ENCODE measurements at places on chromosomes 4 and X.

GRCh38 chr4:112142182-112142581, 3.1 kb upstream of the FAM241A start:
- no peak for DNase-seq

DNA sequence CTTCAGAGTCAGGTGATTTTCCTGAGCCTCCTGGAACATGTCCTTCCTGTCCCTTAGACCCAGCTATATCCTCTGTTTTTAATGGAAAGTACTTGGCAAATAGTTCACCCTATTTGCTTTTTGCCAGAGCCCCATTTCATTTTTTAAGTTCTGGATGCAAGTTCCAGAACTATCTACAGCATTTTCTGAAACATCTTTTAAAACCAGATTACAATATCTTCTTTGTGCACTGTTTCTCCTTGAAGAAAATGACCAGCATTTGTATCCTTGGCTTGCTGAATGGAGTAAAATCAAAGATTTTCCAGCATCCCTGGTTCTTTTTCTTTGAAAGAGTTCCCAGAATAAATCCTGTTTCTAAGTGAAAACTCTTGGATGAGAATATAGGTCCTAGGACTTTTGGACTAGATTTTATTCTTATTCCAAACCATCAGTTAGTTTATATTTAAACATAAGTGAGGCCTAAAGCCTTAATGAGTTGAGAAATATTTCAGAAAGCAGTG, 224.3 kb downstream of the ANK2 start:
- DNase-seq = no peak

DNA sequence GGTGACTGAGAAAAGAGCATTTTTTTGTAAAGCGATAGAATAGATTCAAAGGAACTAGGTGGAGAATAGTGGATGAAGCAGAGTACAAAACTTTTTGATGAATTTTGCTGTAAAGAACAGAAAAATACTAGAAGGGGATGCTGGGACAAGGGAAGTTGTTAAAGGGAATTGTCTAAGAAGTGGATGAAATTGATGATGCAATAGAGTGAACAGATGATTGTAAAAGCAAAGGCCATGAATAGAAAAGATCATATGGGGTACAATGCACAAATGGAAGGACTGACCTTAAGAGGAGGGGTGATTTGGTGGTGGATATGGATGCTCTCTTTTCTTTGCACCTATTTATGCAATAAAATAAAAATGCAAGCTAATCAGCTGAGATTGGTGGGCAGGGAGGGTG, 262.7 kb upstream of the MAD2L1 start:
- no peak for DNase-seq

DNA sequence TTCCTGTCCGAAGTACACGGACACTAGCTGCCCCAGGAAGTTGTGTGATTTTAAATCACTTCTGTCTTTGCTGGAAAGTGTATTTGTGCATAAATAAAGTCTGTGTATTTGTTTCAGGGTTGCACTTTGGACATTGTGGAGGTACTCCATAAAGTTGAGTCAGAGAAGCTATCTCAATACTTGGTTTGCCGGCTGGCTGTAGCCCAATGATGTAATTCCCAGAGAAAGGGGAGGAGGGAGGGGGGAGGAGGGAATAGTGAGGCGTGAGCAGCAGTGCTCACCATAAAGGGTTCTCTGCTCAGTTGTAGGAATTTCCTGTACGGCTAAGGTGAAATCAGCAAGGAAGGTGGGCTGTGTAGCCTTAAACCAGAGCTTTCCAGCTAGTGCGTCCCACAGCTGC, 7.5 kb downstream of the APEX2 start:
- no peak for DNase-seq
